Left colon (tissue), 2 donors: ENCODE measurements at places on chromosomes 1 and 21. TPM values are rescaled to one million over a fixed set of nuclear protein-coding genes. Genes with fewer than 3 reads are reported as not detected.

Gene HSPB7
- 0.73 TPM for total RNA-seq

Gene SLC22A15
- 1.9 TPM for total RNA-seq

DNA sequence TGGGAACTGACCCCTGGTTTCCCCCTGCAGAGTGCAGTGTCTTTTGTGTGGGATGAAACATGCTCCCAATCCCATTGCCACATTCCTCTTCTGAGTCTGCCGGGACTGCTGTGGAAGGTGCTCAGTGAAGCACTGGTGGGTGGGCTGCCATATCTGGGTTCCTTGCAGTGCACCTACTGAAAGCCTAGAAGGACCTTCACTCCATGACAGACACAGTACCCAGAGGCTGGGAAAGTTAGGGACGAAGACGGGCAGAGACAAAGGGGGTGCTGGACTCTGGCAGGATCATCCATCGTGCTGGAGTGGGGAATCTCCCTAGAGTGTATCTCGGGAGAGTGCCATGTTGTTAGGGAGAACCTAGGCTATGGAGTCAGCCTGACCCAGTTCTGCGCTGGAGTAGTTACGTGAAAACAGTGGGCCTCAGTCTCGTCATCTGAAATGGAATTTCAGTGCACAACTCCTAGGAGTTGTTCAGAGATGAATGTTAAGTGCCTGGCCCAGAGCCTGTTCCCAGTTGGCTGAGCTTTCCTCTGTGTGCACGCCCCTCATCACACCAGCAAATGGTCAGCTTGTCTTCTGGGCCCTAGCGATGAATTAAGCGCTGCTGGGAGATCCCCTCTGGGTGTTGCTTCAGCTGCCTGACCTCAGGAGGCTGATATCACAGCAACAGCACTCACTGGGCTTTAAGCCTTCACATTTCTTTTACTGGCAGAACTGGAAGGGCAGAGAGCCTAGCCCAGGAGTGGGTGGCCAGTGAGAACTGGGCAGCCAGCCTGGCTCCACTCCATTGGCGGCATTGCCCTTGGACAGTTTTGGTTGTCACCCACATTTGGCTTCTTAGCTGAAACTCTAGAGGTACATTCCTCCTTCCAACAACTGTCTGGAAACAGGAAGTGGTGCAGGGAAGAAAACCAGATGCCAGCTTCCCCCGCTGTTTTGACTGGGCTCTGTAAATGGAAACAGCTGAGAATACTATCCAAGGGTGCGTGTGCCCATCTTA lies 479.8 kb upstream of the VAMP3 start:
- DNase-seq, result no peak

DNA sequence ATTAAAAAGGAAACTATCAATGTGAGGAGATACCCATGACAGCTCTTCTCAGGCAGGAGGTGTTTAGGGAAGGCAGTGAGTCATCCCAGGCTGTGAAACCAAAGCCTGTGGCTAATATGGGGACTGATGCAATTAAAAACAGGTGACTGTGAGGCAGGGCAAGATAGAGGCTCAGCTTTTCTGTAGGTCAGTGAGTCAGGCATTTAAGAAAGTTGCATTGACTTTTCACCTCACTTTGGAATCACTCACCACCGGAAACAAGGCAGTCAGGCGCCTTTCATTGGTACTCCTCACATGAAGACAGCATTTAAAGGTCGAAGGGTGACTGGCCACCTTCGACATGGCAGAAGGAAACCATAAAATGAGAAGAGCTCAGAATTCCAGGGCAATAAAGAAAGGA lies 54.5 kb downstream of the PAPPA2 start:
- DNase-seq, result no peak

GRCh38 chr21:42650441-42651421 lies 2.7 kb upstream of the PDE9A start:
- DNase-seq, result no peak

- no peak for DNase-seq
Observed at GRCh38 chr1:6467744-6468688, 2.0 kb upstream of the TNFRSF25 start.

- DNase-seq, result no peak
Observed at GRCh38 chr1:231571904-231572303, 43.4 kb downstream of the TSNAX start.

DNA sequence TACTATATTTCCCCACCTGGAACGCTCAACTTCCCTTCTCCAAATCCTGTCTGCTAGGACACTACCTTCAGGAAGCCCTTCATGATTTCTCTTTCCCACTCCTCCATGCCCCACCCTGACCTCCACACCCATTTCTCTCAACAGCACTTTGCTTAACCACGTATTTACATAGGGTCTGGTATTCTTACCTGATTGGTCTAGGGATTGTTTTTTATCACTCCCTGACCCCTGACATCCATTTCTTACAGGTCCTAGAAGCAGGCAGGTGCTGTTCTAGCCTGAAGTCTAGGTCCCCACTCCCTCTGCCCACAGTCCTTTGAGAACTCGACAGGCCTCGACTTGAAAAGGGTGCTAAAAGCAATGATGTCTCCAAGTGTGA lies 47.5 kb downstream of the DMAP1 start:
- peak; percentile 75 for DNase-seq

- DNase-seq, result no peak
Observed at GRCh38 chr1:145846201-145846612, 777 bp downstream of the NUDT17 start.

- no peak for DNase-seq
Observed at GRCh38 chr1:109866071-109866470, 44.6 kb upstream of the CSF1 start.

GRCh38 chr1:47914218-47914938 lies 82.8 kb downstream of the TRABD2B start:
- DNase-seq, result no peak
